ENCODE measurements at places on chromosomes 1 and 21. TPM values are rescaled to one million over a fixed set of nuclear protein-coding genes. Genes with fewer than 3 reads are reported as not detected.

Gene GNG4
- total RNA-seq: not detected

Gene ADCY10
- total RNA-seq: not detected

Gene REG4
- not detected for total RNA-seq

Gene SPATA46
- total RNA-seq: not detected

Gene PRKAA2
- 99.4 TPM for total RNA-seq

Gene LDLRAD1
- total RNA-seq: not detected

Gene RHBDL2
- 0.31 TPM for total RNA-seq

Gene OLFML3
- total RNA-seq: 28.6 TPM

Gene KRTAP7-1
- not detected for total RNA-seq

Gene FAM151A
- not detected for total RNA-seq

Gene TNFRSF18
- 0.55 TPM for total RNA-seq

Gene TNFSF4
- total RNA-seq: 1.0 TPM

Gene KCNJ10
- total RNA-seq: 0.20 TPM

Gene MANEAL
- total RNA-seq: 0.67 TPM

Gene DUSP23
- 42.9 TPM for total RNA-seq

Gene ATF6
- 17.9 TPM for total RNA-seq

Gene DENND2D
- 1.7 TPM for total RNA-seq

Gene CYP4Z1
- total RNA-seq: not detected

Gene SLAMF6
- total RNA-seq: 1.3 TPM

Gene DCDC2B
- total RNA-seq: not detected

Gene CNTN2
- 0.67 TPM for total RNA-seq

Gene ARL8A
- total RNA-seq: 41.6 TPM

Gene FMO5
- total RNA-seq: 0.86 TPM

Gene PLA2G2F
- total RNA-seq: not detected

Gene FAM177B
- not detected for total RNA-seq
